ENCODE measurements at places on chromosomes 1 and 21.

GRCh38 chr1:114079596-114080190 lies 74.0 kb downstream of the SYT6 start:
- no peak for DNase-seq

DNA sequence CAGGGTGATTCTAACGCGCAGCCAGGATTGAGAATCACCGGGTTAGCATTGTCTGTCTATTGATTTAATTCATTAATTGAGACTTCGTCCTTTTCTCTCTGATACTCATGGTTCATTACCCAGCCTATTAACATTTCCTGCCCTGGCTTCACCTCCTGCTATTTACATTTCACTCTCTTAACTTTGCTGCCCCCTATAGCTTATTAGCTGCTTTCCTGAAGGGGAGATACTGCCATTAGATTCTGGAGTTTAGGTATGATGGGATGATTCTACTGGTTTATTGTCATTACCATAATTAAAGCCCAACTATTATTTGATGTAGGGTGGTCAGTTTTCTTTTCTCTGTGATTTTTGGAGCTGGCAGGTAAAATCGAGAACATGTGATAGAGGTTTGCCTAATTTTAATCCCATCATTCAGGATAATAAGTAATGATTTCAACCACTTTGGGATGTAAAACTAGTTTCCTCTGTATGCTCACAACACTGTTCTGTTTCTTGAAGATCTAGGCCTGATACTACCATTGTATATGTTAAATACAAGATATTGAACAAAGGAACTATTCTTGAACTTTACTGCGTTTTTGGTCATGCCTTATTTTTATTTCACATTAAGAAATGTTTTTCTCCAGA lies 6.4 kb downstream of the PPP2R5A start:
- peak; percentile 46 for DNase-seq

- no peak for DNase-seq
Observed at GRCh38 chr1:17258116-17258757, 9.3 kb downstream of the PADI3 start.

GRCh38 chr1:34970829-34971228 lies 14.3 kb downstream of the TMEM35B start:
- DNase-seq, result no peak

DNA sequence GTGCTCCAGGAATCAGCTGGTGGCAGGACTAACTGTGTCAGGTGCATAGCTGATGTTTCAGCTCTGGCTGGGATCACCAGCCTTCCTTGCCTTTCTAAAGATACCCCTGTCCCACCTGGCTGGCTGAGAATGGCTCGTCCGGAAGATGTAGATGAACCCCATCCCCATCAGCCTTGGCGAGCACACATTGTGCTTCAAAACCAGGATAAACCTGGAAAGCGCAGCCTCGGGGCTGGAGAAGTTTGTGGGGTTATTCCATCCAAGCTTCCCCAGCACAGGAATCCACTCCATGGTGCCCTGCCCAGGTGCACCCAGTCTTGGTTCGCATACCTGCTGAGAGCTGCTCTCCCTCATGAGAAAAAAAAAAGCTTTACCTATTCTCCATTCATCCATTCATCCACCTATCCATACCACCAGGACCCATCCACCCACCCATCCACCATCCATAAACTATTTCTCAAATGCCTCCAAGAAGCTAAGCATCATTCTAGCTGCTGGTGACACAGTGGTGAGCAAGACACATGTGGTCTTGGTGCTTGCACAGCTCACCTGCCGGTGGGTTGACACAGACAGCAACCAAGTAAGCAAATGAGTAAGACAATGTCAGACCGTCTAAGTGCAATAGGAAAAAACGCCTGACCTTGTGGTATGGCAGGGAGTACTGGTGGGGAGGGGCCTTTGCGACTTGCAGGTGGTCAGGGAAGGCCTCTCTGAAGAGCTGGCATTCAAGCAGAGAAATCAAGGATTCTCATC lies 94.0 kb downstream of the DMRTB1 start:
- no peak for DNase-seq

DNA sequence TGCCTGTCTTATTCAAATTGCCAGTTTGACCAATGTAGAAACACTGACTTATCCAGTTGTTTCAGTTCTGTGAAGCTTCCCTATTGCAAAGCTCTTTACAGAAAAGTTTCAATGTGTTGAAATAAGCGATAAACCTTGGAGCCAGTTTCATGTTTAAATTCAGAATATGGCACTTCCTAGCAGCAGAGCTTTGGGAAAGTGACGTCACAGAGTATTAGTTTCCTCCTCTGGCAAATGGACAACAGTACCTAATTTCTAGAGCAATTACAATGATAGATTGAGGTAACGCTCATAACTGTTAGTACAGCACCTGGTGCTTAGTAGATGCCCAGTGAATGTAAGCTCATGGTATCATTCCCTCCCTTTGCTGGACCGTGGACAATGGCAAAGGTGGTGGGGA lies 527.5 kb upstream of the DAB1 start:
- no peak for DNase-seq

- DNase-seq, result no peak
Observed at GRCh38 chr1:67552336-67552759, 122.1 kb upstream of the SERBP1 start.

- DNase-seq, result no peak
Observed at GRCh38 chr1:232806186-232806510, 932 bp downstream of the MAP10 start.

DNA sequence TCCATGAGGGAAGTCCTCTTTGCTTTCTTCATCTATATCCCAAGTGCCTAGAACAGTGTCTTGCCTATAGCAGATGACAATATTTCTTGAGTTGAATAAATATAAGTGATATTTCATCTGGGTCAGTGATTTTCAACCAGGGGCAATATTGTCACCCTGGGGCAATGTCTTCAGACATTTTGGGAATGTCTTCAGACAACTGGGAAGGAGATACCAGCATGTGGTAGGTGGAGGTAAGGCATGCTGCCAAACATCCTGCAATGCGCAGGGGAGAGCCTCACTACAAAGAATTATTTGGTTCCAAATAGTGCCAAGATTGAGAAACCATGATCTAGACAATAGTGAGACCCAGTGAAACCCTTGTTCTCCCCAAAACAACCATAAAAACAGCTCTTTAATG lies 54.7 kb downstream of the C1orf94 start:
- DNase-seq, result no peak

- DNase-seq, result no peak
Observed at GRCh38 chr21:41674402-41674801, 92.5 kb downstream of the RIPK4 start.

GRCh38 chr1:111891566-111891965 lies 97.9 kb downstream of the KCND3 start:
- no peak for DNase-seq

- no peak for DNase-seq
Observed at GRCh38 chr21:29195981-29196669, 65.7 kb downstream of the MAP3K7CL start.

GRCh38 chr1:4755301-4755845 lies 101.0 kb downstream of the AJAP1 start:
- no peak for DNase-seq
